ENCODE measurements at places on chromosomes 6 and 20.

- DNase-seq: no peak
Measured at GRCh38 chr6:113620386-113620785, 236.8 kb upstream of the MARCKS start.

DNA sequence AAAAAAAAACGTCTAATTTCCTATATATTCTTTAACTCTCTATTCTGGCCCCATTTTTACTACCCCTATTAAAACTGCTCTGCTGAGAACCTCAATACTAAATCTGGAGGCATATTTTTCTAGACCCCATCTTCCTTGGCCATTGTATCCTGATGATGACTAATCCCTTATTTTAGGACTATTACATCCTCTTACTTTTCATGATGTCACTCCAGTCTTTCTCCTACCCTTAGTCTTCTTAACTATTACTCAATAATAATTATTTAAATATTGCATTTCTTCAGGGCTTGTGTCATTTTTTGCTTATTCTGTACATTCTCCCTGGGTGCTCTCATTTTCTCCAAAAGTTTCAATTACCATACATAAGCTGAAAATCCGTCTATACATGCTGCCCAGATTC is 6.4 kb downstream of the FBXO30 start:
- no peak for DNase-seq

DNA sequence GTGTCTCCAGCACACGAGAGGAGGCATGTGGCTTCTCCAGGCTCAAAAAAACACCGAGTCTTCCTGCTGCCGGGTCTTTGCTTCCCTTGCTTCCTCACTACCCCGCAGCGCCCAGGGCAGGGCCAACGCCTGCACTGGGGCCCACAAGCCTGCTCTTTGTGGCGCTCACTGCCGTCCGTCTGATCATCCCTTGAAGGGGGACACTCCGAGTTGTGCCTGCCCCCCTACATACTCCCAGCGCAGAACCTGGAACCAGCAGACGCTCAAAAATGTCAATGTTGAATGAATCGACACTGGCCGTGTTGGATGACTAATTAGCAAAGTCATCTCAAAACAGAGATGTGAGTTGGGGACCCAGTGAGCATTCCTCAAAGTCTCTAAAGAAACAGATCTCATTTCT is 8.1 kb upstream of the ARFGAP1 start:
- DNase-seq: no peak

DNA sequence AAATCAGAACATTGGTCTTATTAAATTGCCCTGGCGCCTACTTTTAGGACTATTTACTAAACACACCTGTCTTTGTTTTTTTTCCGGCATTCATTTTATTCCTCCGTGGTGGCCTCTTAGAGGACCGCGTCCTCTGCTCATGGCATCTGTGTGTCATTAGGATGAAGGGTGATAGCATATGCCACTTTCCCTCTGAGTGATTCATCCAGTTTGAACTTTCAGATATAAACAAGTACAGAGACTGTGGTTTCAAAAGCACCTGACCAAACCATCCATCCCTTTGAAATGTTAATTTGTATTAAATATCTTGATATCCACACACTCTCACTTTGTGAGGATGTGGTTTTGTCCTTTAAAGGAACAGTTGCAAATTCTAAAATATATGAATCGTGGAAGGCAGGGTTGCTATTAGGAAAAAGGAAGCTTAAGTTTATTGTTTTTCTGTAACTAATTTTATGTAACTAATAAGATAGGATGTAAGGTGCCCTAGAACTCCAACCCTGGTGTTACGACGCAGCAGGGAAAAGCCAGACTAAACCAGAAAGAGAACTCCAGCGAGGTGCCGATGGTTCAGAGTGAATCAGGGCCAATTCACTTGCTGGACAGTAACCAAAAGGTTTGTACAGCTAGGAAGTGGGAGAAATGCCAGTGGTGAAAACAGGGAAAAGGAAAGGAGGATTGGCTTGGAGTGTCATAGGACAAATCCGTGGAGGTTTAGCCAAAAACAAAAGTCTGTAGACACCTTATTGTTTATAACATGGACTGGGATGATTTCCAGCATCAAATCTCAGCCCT is 98.7 kb downstream of the SHLD1 start:
- no peak for DNase-seq

- no peak for DNase-seq
Measured at GRCh38 chr20:35106827-35107380, 14.3 kb upstream of the TRPC4AP start.

GRCh38 chr6:6707143-6707542 is 118.6 kb downstream of the LY86 start:
- DNase-seq: no peak
